Breast epithelium (tissue), 4 donors: ENCODE measurements at places on chromosomes 3 and 15.
A peak's percentile ranks its signal among the peaks of the same experiment; 100 is the strongest.

DNA sequence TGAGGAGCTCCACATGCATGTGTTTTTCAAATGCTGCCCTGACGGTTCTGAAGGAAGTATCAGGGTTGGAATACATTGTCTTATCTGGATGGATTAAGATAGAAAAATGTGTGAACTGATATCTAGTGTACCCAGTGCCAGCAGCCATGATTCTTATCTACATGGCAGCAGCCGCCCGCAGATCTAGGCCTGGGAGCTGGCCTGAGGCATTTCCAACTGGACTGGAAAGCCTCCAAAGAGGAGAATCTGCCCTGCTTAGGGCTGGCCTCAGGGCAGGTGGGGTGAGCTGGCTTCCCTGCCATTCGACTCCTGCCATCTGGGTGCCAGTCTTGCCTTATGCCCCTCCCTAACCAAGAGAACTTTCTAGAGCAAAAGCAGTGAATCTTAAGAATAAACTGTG, 125.8 kb downstream of the SSR3 start:
- H3K4me3 ChIP-seq, result no peak overlapping the region
- H3K27ac ChIP-seq, result no peak overlapping the region
- H3K4me1 ChIP-seq, result no peaks in the 10 kb centered on the region
- H3K36me3 ChIP-seq, result no peaks in the 10 kb centered on the region
- no peaks in the 10 kb centered on the region for H3K27me3 ChIP-seq

GRCh38 chr3:74613521-74614106, 845 bp downstream of the CNTN3 start:
- no peak overlapping the region for H3K27ac ChIP-seq
- H3K4me3 ChIP-seq, result peak overlapping the region; percentile 37
- H3K4me1 ChIP-seq, result no peaks in the 10 kb centered on the region
- no peak for DNase-seq
- H3K27me3 ChIP-seq, result no peaks in the 10 kb centered on the region

- no peaks in the 10 kb centered on the region for H3K36me3 ChIP-seq
- H3K4me1 ChIP-seq, result no peaks in the 10 kb centered on the region
- no peak for DNase-seq
- no peaks in the 10 kb centered on the region for H3K27me3 ChIP-seq
Measured at GRCh38 chr15:87154761-87155160, 1075.1 kb downstream of the AGBL1 start.

GRCh38 chr3:140898340-140899180, 43.1 kb upstream of the SLC25A36 start:
- H3K4me3 ChIP-seq, result no peak overlapping the region
- DNase-seq, result no peak
- H3K36me3 ChIP-seq, result no peaks in the 10 kb centered on the region
- no peaks in the 10 kb centered on the region for H3K27me3 ChIP-seq
- no peaks in the 10 kb centered on the region for H3K4me1 ChIP-seq
- H3K27ac ChIP-seq, result no peak overlapping the region

DNA sequence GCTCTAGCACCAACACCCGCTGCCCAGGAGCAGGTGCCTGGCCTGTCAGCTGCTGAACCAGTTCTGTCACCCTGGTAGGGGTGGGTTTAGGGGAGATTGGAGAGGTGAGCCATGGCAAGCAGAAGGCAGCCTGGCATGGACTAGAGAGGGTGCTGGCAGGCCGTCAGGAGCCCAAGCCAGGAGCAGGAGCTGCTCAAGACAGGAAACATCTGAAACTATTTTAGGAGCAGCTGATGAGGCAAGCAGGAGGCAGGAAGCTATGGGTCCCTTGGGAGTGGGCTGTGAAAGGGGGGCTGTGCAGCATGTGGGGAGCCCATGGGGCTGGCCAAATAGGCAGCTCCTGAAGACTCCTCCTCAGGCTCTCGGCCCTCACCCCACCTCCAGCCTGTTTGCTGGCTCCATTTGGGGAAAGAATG, 2.3 kb downstream of the INKA1 start:
- no peaks in the 10 kb centered on the region for H3K27me3 ChIP-seq
- peak; percentile 74 for DNase-seq
- H3K27ac ChIP-seq, result peak overlapping the region; percentile 97
- H3K36me3 ChIP-seq, result peaks cover 5% of the 10 kb centered on the region
- peaks cover 29% of the 10 kb centered on the region for H3K4me1 ChIP-seq
- peak overlapping the region; percentile 51 for H3K4me3 ChIP-seq

DNA sequence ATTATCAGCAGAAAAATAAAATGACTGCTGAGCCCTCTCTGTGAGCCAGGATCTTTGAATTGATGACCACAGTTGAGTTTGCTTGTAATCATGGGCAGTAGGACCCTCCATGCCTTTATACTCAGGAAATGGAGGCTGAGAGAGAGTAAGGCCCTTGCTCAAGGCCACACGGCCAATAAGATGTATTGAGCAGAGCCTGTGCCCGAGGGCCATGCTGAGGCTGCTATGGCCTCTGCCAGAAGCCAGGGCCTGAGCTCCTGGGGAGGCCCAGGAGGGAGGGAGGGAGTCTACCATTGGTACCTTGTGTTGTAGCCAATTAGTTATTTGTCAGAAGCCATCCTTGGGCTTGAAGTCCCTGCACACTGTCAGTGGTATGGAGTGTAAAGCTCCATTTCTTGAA, 151.4 kb downstream of the DNAJB8 start:
- no peak overlapping the region for H3K4me3 ChIP-seq
- H3K36me3 ChIP-seq, result no peaks in the 10 kb centered on the region
- no peak for DNase-seq

- H3K4me1 ChIP-seq, result no peaks in the 10 kb centered on the region
- no peak overlapping the region for H3K4me3 ChIP-seq
- H3K27ac ChIP-seq, result peak overlapping the region; percentile 89
Measured at GRCh38 chr15:89018207-89018606, 70.0 kb upstream of the ABHD2 start.

GRCh38 chr3:97340940-97341339, 423.6 kb upstream of the ARL6 start:
- H3K36me3 ChIP-seq, result no peaks in the 10 kb centered on the region
- no peak overlapping the region for H3K4me3 ChIP-seq
- no peaks in the 10 kb centered on the region for H3K27me3 ChIP-seq

- H3K36me3 ChIP-seq, result no peaks in the 10 kb centered on the region
- H3K4me1 ChIP-seq, result no peaks in the 10 kb centered on the region
- H3K27me3 ChIP-seq, result no peaks in the 10 kb centered on the region
- DNase-seq, result no peak
Measured at GRCh38 chr3:12051586-12051985, 47.4 kb downstream of the SYN2 start.

DNA sequence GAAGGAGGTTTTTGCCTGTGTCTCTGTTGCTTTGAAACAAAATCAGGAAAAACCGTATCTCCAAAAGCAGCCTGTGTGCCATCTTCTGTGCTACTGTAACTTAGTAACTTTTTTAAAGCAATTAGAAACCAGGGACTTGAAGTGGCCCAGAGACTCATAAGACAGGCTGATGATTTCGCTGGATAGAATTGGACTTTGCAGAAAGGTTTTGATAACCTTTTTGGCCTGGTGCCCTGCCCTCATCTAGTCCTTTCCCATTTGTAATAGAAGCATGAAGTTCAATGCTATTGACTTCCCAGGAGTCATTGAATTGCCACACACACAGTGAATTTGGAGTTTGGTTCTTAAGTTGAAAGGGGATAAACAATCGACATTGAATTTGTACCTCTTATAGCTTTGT, 157.2 kb downstream of the PTPRG start:
- H3K27ac ChIP-seq, result no peak overlapping the region
- H3K4me1 ChIP-seq, result no peaks in the 10 kb centered on the region
- no peaks in the 10 kb centered on the region for H3K27me3 ChIP-seq
- no peaks in the 10 kb centered on the region for H3K36me3 ChIP-seq

DNA sequence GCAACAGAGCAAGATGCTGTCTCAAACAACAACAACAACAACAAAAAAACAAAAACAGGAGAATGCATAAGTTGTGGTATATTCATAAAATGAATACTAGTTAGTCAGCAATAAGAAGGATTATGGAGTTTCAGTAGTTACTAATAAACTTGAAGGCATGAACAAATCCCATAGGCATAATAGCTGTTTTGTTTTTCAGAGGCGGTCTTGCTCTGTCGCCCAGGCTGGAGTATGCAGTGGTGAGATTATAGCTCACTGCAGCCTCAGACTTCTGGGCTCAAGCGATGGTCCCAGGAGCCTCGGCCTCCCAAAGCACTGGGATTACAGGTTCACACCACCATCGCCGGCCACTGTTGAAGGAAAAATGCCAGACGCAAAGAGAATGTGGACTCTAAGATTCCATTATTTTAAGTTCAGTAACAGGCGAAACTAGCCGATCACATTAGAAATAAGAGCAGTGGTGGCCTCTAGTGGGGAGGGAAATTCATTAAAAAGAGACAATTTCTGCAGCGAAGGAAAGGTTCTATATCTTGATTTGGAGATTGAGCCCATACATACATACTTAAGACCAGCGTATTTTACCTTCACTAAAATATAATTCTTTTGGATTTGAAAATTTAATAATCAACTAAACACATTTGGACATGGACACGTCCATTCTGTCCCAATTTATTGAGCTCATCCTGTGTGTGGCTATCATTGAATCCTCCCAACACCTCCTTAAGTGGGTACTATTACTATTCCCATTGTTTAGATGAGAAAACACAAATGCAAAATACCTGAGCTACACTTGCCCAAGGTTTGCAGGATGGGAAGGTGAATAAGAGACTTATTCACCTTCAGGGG, 27.4 kb upstream of the HDAC11 start:
- DNase-seq, result no peak
- H3K4me1 ChIP-seq, result no peaks in the 10 kb centered on the region
- H3K27me3 ChIP-seq, result no peaks in the 10 kb centered on the region
- no peaks in the 10 kb centered on the region for H3K36me3 ChIP-seq
- H3K4me3 ChIP-seq, result peak overlapping the region; percentile 55
